ENCODE measurements at places on chromosomes 2 and 18.

- DNase-seq, result no peak
Observed at GRCh38 chr18:9914334-9914583, 443 bp downstream of the VAPA start.

GRCh38 chr18:51088410-51088809 is 58.4 kb downstream of the SMAD4 start:
- no peak for DNase-seq

GRCh38 chr2:147525819-147526489 is 318.9 kb upstream of the ACVR2A start:
- DNase-seq, result no peak

- DNase-seq, result no peak
Observed at GRCh38 chr2:149931486-149931885, 343.9 kb upstream of the MMADHC start.

- no peak for DNase-seq
Observed at GRCh38 chr18:24197412-24197811, 58.5 kb downstream of the CABYR start.

DNA sequence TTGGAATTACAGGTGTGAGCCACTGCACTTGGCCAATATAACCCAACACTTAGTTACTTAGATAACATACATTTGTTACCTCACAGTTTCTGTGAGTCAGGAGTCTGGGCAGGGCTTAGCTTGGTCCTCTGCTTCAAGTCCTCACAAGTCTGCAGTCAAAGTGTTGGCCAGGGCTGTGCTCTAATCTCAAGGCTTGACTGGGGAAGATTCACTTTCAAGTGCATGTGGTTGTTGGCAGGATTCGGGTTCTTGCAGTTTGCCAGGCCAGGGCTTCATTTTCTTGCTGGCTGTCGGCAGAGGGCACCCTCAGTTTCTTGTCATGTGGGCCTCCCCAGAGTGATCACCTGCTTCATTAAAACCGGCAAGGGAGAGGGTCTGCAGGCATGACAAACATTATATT is 103.7 kb downstream of the SLC4A3 start:
- DNase-seq, result no peak

GRCh38 chr2:225693259-225693658 is 293.7 kb downstream of the NYAP2 start:
- no peak for DNase-seq

GRCh38 chr18:7269942-7270341 is 39.1 kb downstream of the LRRC30 start:
- no peak for DNase-seq

- no peak for DNase-seq
Observed at GRCh38 chr2:34105006-34105767, 506.1 kb upstream of the FAM98A start.

DNA sequence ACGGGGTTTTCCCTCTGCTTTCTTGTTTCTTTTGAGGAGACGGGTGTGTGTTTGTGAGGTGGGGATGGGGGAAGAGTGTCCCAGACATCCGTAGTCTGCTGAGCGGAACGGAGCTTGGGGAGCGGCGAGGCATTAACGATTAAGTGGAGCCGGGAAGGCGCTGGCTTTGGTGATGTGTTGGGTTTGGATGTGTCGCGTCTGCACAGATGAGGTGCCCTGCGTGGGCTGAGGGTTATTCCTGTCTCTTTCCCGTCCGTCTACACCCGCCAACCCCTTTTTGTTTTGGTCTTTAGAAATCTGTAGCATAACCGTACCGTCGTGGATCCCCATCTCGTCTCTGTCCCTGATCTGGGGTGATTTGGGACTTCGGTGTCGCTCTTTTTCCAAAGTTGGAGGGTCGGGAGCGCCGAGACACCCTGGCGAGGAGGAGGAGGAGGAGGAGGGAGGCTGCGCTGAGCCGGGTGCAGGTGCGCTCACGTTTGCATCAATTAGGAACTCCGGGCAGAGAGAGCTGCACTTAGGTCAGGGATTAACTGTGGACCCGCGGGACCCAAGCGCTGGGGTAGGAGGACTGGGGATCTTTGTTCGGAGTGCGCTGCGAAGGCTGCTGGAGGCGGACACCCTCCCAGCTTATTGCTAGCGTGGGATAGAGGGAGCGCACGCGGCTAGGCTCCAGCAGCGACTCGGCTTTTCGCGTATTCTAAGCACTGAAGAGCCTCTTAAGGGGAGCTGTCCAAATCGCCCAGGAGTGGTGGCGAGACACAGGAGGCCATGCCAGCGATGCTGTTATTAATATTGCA is 720.3 kb downstream of the DPP10 start:
- DNase-seq, result no peak

- no peak for DNase-seq
Observed at GRCh38 chr18:12858991-12859390, 25.0 kb downstream of the PTPN2 start.

GRCh38 chr2:43569921-43570320 is 25.9 kb downstream of the THADA start:
- no peak for DNase-seq

- DNase-seq, result no peak
Observed at GRCh38 chr2:199366406-199366805, 91.3 kb downstream of the SATB2 start.

Data from cortex of kidney (tissue), 1 donor.